ENCODE measurements at places on chromosomes 4 and X.

GRCh38 chr4:165986956-165987698, 114.1 kb downstream of the TLL1 start:
- no peaks in the 10 kb centered on the region for H3K4me1 ChIP-seq
- H3K27me3 ChIP-seq: no peaks in the 10 kb centered on the region
- H3K4me3 ChIP-seq: no peak overlapping the region

DNA sequence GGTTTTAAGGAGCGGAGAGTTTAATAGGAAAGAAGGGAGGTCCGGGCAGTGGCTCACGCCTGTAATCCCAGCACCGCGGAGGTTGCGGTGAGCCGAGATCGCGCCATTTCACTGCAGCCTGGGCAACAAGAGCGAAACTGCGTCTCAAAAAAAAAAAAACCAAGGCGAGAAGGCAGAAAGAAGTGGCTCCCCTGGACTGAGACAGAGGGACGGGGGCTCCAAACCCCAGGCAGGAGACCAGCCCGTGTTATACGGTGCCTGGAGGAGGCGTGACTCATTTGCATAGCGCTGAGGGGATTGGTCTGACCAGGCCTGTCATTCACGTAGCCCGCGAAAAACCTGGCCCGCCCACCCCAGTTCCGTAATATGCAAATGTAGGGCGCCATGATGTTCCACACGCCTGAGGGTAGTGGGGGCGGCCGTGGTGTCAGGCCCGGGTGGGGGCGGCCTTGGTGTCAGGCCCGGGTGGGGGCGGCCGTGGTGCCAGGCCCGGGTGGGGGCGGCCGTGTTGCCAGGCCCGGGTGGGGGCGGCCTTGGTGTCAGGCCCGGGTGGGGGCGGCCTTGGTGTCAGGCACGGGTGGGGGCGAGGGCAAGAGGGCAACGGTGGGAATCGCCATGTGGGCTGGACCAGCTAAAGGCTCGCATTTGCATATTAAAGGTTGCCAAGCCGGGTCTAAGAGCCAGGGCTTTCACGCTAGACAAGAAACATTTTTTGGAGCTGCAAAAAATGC, 2.1 kb downstream of the PLCXD1 start:
- H3K4me1 ChIP-seq: no peaks in the 10 kb centered on the region
- H3K27me3 ChIP-seq: no peaks in the 10 kb centered on the region
- peak; percentile 84 for DNase-seq
- no peak overlapping the region for H3K27ac ChIP-seq

- H3K4me3 ChIP-seq: no peak overlapping the region
- peaks cover 65% of the 10 kb centered on the region for H3K27me3 ChIP-seq
- H3K4me1 ChIP-seq: no peaks in the 10 kb centered on the region
- peaks cover 12% of the 10 kb centered on the region for H3K36me3 ChIP-seq
- no peak overlapping the region for H3K27ac ChIP-seq
- DNase-seq: no peak
These were observed 45.0 kb downstream of the PIR start for GRCh38 chrX:15448010-15448639.

DNA sequence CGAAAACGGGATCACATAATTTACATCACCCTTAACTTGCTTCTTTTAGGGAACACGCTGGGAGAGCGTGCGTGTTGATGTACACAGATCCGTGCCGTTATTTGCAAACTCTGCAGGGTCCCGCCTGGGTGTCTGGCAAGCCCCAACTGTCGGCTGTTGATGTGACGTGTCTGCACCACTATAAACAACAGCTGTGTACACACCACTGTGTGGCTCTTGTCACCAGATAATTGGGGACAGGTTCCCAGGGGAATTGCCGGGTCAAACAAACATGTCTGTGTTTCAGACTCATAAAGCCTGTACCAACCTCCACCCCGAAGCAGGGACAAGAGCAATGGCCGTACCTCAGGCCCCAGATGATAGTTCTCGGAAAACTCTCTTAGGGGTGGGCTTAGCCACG, 105.0 kb upstream of the AFAP1 start:
- H3K36me3 ChIP-seq: no peaks in the 10 kb centered on the region
- H3K4me1 ChIP-seq: no peaks in the 10 kb centered on the region
- H3K27me3 ChIP-seq: no peaks in the 10 kb centered on the region

DNA sequence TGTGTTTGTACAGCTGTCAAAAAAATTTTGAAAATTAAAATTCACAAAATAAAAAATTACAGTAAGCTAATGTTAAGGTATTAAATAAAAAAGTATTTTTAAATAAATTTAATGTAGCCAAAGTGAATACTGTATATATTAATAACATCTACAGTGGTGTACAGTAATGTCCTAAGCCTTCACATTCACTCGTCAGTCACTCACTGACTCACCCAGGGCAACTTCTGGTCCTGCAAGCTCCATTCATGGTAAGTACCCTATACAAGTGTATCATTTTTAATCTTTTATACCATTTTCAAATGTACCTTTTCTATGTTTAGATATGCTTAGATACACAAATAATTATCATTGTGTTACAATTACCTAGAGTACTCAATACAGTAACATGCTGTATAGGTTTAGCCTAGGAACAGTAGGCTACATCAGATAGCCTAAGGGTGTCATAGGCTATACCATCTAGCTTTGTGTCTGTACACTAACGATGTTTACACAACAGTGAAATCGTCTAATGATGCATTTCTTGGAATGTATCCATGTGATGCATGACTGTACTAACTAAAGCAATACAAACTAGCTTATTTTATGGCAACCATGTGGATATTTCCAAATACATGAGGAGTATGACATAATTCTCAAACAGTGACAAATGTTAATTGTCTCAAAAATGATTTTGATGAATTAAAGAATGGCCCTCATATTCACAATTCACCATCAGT, 13.7 kb downstream of the DDX60 start:
- peaks cover 2% of the 10 kb centered on the region for H3K4me1 ChIP-seq
- no peak for DNase-seq
- no peaks in the 10 kb centered on the region for H3K27me3 ChIP-seq
- no peak overlapping the region for H3K27ac ChIP-seq
- no peak overlapping the region for H3K4me3 ChIP-seq
- H3K36me3 ChIP-seq: no peaks in the 10 kb centered on the region

DNA sequence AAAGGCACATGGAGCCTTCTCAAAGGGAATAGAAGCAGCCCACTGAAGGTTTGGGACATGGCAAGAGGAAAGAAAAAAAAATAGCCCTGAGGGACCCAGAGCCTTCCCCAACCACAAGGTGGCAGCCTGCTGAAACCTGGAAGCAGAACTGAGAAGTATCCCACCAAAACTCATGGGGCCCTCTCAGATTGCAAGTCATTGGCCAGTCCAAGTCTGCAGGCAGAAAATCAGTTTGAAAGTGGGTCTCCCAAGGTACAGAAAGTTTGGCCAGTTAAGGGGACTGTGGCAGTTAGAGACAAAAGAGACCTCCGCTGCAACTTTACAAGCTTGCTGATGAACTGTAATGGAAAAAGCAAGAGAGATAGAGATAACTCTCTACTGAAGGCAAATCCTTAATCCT, 155.8 kb downstream of the ANTXR2 start:
- no peaks in the 10 kb centered on the region for H3K36me3 ChIP-seq
- peak; percentile 5 for DNase-seq
- no peaks in the 10 kb centered on the region for H3K4me1 ChIP-seq
- no peaks in the 10 kb centered on the region for H3K27me3 ChIP-seq
- H3K4me3 ChIP-seq: no peak overlapping the region

- H3K4me3 ChIP-seq: no peak overlapping the region
- H3K4me1 ChIP-seq: no peaks in the 10 kb centered on the region
These were observed 130.1 kb downstream of the MGST2 start for GRCh38 chr4:139795527-139796314.

DNA sequence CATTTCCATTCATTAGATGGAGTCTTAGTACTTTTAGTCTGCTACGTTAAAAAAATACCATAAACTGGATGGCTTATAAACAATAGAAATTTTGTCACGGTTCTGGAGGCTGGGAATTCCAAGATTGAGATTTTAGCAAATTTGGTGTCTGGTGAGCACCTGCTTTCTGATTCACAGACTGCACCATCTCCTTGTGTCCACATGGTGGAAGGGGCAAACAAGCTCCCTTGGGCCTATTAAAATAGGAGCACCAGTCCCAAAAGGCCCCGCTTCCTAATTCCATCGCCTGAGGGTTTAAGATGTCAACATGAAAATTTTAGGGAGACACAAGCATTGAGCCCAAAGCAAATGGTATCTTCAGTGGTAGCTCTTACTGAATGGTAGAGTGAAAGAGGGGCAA, 120.5 kb upstream of the MAP9 start:
- no peak for DNase-seq
- H3K27me3 ChIP-seq: no peaks in the 10 kb centered on the region
- H3K4me3 ChIP-seq: peak overlapping the region; percentile 48
- H3K4me1 ChIP-seq: no peaks in the 10 kb centered on the region

- no peaks in the 10 kb centered on the region for H3K4me1 ChIP-seq
- peak overlapping the region; percentile 34 for H3K4me3 ChIP-seq
- no peaks in the 10 kb centered on the region for H3K27me3 ChIP-seq
- DNase-seq: no peak
These were observed 1509.6 kb downstream of the ADGRL3 start for GRCh38 chr4:62709618-62710252.

DNA sequence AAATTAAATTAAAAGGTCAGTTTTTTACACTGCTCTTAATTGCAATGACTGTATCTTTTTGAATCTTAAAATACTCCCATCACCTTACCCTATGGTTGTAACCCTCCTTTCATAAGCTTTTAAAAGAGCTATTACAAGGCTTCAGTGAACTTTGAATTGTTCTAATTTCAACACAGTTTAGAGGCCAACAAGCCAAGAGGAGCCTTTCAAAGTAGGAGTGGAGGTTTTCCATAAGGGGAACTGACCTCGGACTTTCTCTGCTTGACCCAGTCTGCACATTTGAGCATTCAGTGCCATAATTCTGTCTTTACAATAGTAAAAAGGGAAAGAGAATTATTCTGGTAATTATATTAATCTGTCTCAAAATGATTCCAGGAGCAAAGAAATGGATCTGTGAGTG, 98.9 kb downstream of the PARM1 start:
- H3K27ac ChIP-seq: no peak overlapping the region
- no peak for DNase-seq
- H3K27me3 ChIP-seq: no peaks in the 10 kb centered on the region
- H3K4me3 ChIP-seq: no peak overlapping the region

DNA sequence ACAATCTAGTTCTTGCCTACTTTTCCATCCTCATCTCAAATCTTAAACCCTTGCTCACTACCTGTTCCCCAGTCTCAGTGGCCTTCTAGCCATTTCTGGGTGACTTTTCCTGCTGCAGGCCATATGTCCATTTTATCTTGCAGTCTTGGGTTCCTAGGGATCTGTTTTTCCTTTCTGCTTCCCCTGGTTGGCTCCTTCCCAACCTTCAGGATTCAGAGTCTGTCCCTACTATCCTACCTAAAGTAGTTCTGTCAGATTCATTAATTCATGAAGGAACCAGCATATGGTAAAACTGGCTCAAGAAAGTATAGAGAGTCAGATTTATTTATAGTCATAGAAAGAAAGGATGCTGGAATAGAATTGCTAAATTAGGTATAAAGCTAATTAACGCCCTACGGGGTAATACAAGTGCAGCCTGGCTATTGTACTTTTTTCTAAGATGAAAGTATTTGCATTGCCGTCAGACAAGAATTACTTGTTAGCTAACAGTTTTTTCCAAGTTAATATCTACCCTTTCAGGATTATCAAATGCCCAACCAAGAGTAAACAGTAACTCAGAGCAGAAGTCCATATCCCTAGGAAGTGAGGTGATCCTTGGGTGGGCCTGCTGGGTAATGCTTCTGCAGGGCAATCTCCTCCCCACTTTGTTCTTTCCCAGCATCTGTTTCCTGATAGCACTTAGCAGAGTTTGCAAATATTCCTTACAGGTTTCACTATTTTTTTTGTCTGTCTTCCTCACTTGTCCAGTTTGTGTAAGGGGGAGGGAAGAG, 63.6 kb downstream of the REPS2 start:
- no peaks in the 10 kb centered on the region for H3K27me3 ChIP-seq
- H3K36me3 ChIP-seq: no peaks in the 10 kb centered on the region
- H3K4me3 ChIP-seq: no peak overlapping the region
- no peaks in the 10 kb centered on the region for H3K4me1 ChIP-seq
- H3K27ac ChIP-seq: no peak overlapping the region

DNA sequence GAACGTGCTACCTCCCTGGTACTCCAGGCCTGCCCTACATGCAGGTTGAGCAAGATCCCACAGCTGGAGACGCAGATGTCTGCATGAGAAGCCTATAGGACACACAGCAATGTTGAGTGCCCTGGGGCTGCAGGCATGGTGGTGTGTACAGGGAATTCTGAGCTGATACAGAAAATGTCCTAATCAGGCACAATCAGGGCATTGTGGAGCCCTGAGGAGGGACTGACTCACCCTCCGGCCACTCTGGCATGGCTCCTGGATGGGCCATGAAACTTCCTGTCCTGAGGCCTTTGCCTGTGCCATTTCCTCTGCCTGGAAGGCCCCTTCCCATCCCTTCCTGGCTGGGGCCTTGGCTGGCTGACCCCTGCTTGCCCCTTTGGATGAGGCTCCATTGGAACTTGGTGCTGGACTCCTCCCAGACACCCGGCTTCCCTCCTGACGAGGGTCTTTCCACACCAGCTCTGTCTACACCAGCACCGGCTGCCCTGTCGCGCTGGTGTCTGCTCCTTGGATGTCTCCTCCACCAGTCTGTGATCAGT, 16.7 kb upstream of the AFAP1 start:
- H3K4me3 ChIP-seq: no peak overlapping the region
- no peaks in the 10 kb centered on the region for H3K36me3 ChIP-seq
- no peaks in the 10 kb centered on the region for H3K27me3 ChIP-seq

DNA sequence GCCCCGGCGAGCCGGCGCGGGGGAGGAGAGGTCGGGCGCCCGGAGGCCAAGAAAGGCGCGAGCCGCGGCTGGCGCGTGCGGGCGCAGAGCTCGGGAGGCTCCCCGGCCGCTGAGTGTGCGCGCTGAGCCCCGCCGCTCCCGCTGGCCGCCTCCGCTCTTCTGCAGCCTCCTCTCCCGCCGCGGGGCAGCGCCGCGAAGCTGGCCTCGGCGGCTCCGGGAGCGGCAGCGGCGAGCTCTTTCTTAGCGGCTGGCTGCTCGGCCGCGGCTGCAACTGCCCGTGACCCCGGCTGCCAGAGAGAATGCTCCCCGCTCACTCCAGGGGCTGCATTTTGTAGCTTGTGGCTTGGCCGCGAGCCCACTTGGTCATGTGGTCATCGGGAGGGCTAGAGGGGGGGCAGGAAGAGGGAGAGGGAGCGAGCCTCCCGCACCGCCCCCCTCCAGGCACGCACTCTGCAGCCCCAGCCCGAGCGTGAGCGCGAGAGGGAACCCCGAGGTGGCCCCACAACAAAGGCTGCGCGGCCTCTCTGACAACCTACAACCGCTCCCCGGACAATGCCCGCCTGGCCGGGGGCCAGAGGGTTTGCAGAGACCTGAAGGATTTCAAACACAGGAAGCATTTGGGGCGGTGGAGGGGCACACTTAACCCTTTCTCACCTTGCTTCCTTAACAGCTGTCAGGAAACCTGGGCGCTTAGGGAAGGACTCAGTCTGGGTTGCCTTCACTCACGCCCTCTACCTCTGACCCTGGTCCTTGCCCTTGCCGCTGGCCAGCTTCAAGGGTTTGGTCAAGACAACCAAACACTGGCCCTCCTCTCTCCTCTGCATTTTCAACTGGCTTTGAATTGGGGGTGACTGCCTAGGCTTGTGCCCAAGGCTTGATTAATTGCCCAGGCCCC, at the start of gene APLN:
Gene APLN, minus strand, starts transcription at position 305 of the 895 bp plus-strand sequence. CDS start 326 bp downstream, outside the sequence.
- no peaks in the 10 kb centered on the region for H3K27me3 ChIP-seq
- H3K27ac ChIP-seq: no peak within 1 kb of the TSS
- DNase-seq: peak; percentile 58
- H3K4me1 ChIP-seq: peaks cover 30% of the 10 kb centered on the region
- H3K4me3 ChIP-seq: peak within 1 kb of the TSS; percentile 53
- H3K36me3 ChIP-seq: no peaks in the 10 kb centered on the region

Measured in heart right ventricle (tissue), 16 donors.